ENCODE measurements at places on chromosomes 4 and X. TPM values are rescaled to one million over a fixed set of nuclear protein-coding genes. Genes with fewer than 3 reads are reported as not detected.

The REELD1 gene
- not detected for total RNA-seq

The FGG gene
- total RNA-seq = not detected

- DNase-seq = peak; percentile 65
Measured at GRCh38 chr4:56990109-56990905, 11.6 kb downstream of the POLR2B start.

- DNase-seq = peak; percentile 85
Measured at GRCh38 chr4:148376151-148376550, 66.1 kb downstream of the NR3C2 start.

GRCh38 chr4:108024085-108024877, 34.6 kb downstream of the HADH start:
- DNase-seq = no peak

All from LHCN-M2 (cell line).